ENCODE measurements at places on chromosomes 6 and 20.

GRCh38 chr6:30265594-30265993 is 52.4 kb upstream of the TRIM26 start:
- DNase-seq: no peak

DNA sequence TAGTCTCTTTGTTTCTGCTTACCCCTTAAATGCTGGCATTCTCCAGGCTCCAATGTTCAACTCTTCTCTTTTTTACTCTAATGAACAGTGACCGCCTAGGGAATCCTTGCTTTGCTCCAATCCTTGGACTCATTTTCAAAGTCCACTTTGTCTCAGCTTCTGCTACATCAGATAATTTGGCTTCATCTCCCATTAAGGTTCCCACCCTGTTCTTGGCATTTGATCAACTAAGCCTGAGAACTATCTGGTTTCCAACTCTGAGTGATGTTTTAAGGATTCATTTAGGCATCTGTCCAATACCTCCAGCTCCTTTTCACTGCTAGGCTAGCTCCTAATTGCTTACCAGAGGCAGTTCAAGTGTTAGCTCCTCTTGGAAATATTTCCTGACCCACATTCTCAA is 64.9 kb downstream of the ME1 start:
- DNase-seq: no peak

DNA sequence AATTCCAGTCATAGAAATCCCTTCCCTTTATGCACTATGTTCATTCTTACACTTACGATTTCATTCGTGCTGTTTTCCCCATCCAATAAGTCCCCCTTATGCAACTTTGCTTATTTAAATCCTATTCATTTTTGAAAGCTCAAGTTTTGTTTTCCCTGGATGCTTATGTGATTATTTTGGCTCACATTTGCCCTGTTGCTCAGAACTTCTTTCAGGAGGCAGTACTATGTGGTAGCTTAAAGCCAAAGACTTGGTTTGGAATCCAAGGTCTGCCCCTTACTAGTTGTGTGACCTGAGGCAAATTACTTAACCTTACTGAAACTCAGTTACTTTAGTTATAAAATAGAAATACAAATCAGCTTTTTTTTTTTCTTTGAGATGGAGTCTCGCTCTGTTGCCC is 59.6 kb downstream of the MOXD1 start:
- no peak for DNase-seq

- DNase-seq: no peak
Measured at GRCh38 chr20:8525017-8525343, 392.9 kb downstream of the PLCB1 start.

- no peak for DNase-seq
Measured at GRCh38 chr6:14816116-14816859, 429.6 kb upstream of the JARID2 start.

DNA sequence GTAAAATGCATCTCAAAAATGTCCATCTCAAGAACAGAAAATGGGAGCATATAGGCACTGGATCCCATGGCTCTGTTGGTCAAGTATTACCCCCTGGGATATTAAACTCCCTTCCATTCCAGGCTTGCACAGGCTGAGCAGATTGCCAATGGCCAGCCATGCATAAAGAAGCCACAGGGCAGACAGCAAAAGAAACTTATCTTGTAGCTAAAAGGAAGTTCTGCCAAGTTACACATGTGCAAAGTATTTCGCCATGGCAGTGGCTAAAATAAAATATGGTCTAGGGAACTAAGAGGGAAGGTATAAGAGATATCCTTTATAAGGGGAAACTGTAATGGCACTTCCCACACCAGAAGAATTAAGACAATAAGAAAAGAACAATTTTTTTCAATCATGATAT is 415.6 kb upstream of the BTBD3 start:
- DNase-seq: no peak

DNA sequence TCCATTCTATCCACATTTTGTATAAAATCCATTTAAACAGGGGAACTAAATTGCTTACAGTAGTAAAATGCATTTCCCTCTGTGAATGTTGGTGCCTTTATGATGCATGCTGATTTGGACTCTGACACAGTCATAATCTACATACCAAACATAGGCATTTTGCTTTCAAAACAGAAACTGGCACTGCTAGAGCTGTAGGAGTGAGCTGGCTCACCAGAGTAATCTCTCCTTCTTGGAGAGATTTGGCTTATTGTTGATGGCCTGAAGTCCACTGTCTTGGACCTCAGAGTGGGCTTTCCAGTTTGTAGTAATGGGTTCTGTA is 363.2 kb upstream of the FLRT3 start:
- DNase-seq: no peak

DNA sequence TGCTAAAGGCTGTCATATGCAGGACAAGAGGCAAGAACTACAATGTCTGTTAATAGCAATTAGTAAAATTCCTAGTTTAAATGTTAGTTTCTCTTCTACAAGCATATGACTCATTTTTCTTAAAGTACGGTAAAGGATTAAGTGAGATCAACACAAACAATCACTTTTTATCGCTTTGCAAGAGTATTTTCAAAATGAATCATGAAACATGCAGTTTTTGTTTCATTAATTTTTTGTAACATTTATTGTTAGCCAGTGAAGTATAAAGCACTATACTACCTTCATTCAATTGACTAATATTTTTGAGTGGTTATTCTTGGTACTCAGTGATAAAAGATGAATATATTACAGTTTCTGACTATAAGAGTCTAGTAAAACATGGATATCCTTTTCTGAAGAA is 138.6 kb downstream of the AHI1 start:
- DNase-seq: no peak

DNA sequence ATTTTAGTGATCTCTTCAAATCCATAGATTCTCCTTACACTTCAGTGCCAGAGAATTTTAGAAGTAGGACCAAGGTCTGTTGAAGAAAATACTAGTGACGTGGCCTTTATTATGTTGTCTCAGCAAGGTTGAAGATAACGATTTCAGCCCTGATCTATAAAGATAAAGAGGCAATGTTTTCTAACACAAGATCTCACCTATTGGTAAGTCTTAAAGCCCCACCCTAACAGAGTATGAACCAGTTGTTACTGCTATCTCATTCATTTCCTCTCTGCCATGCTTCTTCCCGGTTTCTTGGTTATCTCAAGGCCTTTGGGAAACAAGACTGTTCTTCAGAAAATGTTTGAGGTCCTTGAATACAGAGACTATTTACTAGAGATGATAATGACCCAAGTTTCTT is 53.1 kb downstream of the KIAA0408 start:
- no peak for DNase-seq

Measured in stimulated activated CD4-positive, alpha-beta T cell treated with anti-CD3 and anti-CD28 coated beads, Interleukin-1b, Interleukin-23, amount 100 ng/mL, for 1 hour (primary cell).